Neural crest cell (in vitro differentiated cells): ENCODE measurements at places on chromosomes 16 and 17.

- no peak for DNase-seq
Measured at GRCh38 chr17:35799942-35800341, 4.5 kb upstream of the MMP28 start.

DNA sequence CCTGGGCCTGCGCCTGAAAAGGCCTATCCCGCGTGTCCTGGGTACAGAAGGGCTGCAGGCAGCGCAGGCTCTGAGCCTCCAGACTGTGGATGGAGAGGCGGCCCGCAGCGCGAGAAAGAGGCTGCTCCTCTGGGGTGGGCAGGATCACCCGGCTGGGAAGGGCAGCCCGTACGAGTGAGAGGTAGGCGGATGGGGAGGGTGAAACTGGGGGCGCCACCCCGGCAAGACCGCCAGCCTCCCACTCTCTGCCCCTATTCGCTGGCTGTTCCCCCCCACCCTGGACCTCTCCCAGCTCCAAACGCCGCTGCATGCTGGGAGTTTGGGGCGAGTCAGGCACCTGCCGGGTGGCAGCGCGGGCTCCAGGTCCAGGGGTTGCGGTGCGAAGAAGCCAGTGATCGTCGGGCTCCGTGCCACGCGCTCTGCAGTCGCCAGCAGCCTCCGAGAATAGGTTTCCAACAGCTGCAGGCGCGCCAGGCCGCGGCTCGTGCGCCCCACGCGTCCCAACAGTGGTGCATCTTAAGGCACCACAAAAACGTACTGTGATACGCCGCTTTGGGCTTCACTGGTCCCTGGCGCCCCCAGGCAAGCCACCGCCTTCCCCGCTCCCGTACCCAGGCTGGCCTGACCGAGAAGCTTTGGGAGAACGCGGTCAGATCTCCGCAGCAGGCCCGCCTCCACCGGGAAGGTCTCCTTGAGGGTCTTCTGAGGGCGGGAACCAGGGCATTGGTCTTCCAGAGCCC lies 1.1 kb downstream of the NOXO1 start:
- DNase-seq: no peak

- peak; percentile 35 for DNase-seq
Measured at GRCh38 chr17:19645734-19646201, 2.8 kb upstream of the ALDH3A2 start.

DNA sequence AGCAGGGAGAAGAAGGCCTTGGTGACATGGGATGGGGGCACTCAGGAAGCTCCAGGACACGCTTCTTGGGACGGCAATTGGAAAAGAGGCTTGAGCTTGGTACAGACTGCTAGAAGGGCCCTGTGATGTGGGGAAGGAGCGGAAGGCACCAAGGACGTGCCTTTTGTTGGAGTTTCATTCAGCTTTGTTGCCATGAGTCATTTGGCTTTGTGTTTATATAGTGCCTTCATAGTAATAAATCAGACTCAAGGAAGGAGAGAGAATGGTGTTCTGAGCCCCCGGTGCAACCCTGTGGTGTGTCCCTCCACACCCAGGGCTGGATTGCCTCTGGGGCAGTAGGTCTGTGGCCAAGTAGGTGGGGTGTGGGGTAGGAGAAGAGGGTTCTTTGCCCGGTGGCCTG lies 7.4 kb upstream of the TBX4 start:
- DNase-seq: no peak
